ENCODE measurements at places on chromosomes 5 and 9.

DNA sequence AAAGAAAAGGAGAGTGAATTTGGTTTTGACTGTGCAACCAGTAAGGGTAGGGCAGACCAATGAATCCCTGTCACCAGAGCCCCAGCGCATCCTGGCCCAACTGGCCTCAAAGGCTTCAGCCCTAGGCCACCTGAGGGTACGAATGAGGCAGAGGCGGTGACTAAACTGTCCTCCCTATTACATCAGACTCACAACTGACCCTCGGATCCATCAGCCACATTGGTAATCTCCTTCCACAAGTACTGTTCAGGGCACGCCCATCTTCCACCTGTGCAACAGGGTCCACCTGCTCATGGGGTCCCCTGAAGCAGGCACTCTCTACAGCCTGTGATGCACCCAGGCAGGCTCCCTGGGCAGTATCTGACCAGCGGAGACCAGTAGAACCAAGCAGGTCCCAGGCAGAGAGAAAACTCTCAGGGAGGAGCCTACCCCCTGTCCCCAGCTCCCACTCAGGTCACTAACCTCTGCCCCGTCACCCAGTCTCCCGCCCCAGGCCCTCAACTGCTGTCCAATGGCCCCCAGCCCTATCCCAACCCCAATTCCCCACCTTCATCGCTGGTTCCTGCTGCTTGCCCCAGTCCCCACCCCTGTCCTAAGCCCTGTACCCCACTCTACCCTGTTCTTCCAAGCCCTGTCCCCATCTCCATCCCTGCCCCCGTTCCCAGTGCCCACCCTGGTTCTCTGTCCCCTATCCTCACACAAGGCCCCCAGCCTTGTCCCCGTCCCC lies 904 bp downstream of the EDF1 start:
- DNase-seq = no peak

GRCh38 chr5:118301696-118302095 lies 686.7 kb downstream of the DTWD2 start:
- no peak for DNase-seq

DNA sequence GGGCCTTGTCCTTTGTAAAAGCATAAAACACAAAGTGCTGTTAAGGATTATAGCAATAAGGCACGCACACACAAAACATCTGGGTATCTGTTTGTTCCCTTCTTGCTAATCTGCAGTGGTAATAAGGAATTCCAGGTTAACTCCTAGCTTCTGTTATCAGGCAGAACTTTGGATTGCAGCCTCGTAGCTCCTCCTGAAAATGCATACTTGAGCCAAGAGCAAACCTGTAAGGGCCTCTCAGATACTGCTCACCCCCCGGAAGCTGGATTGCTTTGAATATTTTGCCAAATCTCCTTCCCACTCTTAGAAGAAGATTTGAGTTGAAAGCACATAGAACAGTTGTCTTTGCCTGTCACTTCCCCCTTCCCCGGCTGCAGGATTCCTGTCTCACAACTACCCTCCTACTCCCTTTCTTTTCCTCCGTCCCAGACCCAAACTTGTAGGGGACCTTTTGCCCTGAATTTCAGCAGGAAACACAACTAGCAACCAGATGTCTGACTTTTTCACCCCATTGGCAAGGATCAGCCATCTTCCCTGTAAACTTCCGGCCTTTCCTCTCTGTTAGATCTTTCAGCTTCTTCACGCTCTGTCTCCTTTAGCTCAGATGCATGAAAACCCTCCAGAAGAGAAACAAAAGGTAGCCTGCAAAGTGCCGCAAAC lies 28.2 kb upstream of the SMAD5 start:
- DNase-seq = no peak

GRCh38 chr9:14063756-14064155 lies 250.2 kb downstream of the NFIB start:
- DNase-seq = no peak

DNA sequence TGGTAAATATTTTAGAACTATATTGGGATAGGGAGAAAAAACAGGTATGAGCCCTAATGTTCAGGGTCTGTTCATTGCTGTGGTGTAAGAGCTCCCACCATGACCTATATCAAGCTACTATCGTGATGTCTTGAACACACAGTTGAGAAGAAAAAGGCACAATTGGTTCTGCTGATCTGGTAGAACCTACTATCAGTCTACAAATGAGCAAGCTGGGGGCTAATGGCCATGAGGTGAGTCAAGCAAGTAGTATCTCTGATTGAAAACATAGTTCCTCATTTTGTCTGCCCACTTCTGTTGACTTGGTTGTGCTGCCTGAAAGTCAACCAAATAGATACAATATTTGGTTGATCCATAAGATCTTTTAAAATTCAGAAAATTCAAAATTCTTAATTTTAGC lies 1026.3 kb downstream of the CDH12 start:
- DNase-seq = no peak

DNA sequence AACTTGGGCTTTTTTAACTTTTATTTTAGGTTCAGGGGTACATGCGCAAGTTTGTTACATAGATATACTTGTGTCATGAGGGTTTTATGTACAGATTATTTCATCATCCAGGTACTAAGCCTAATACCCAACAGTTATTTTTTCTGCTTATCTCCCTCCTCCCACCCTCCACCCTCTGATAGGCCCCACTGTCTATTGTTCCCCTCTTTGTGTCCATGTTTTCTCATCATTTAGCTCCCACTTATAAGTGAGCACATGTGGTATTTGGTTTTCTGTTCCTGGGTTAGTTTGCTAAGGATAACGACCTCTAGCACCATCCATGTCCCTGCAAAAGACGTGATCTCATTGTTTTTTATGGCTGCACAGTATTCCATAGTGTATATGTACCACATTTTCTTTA lies 172.1 kb downstream of the SNCAIP start:
- no peak for DNase-seq
